Spleen (tissue), 13 donors: ENCODE measurements at places on chromosomes 2 and 18.

- peaks cover 99% of the 10 kb centered on the region for H3K27me3 ChIP-seq
- no peaks in the 10 kb centered on the region for H3K36me3 ChIP-seq
- DNase-seq = no peak
- no peak overlapping the region for H3K4me3 ChIP-seq
These were observed 1.3 kb upstream of the RAX start for GRCh38 chr18:59274533-59274928.

DNA sequence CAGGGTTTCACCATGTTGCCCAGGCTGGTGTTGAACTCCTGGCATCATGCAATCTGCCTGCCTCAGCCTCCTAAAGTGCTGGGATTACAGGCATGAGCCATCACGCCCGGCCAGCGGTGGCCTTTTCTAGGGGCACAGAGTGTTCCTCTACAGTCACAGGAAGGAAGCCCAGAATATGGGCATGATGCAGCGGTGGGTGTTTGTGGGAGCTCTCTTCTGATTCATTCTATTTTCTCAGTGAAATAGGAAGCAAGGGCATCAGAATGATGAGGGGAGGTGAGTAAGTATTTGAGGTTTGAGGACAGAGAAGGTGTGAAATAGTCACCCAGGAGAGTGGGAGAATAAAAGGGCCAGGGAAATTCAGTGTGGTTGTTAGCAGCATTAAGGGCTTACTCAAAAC lies 70.3 kb upstream of the PSME4 start:
- no peak overlapping the region for H3K27ac ChIP-seq
- no peaks in the 10 kb centered on the region for H3K4me1 ChIP-seq
- no peak overlapping the region for H3K4me3 ChIP-seq
- peak; percentile 75 for DNase-seq
- H3K36me3 ChIP-seq = peaks cover 21% of the 10 kb centered on the region
- no peaks in the 10 kb centered on the region for H3K27me3 ChIP-seq

- H3K4me1 ChIP-seq = no peaks in the 10 kb centered on the region
- no peak overlapping the region for H3K4me3 ChIP-seq
- DNase-seq = no peak
- no peak overlapping the region for H3K27ac ChIP-seq
- no peaks in the 10 kb centered on the region for H3K27me3 ChIP-seq
These were observed 138.1 kb downstream of the DTNA start for GRCh38 chr18:34848156-34848555.

DNA sequence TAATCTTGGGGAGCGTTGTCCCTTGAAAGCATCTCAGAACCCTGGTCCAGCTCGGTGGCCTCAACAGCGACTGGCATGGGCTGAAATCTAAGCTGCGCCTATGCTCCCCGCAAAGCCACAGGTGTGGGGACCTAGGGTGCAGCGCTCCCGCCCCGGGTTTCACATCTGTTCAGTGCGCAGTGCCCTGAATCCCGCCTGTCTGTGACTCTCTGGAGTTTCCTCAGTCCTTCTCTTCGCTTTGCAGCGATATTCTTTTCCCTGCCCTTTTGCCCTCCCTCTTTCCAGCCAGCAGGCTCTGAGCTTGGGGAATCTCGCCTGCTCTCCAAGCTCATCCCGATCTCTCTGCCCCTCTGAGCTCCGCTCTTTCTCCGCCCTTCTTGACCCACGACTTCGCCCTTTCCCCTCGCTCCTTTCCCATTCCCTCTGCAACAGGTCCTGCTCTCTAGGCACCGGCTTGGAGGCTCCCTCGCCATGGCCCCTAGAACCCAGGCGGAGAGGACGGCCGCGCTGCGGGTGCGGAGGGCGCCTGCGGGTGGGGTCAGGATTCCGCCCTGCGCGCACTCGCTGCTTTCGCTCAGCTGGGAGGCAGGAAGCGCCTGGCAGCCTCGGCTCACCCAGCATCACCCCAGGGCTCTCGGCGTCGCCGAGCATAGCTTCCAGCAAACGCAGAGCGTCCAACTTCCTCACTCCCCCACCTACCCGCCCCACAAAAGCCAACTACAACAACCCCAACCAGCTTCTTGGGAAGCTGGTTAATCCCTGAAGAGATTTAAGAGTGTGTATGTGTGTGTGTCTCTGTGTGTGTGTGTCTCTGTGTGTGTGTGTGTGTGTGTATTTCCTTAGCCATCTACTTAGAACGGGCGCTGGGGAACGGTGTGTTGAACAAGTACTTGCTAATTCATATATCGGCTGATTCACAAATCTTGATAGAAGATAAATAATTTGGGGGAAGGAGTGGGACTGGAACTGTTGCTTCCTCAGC lies 1.1 kb downstream of the GRP start:
- H3K27me3 ChIP-seq = peaks cover 28% of the 10 kb centered on the region
- no peak overlapping the region for H3K27ac ChIP-seq
- H3K4me3 ChIP-seq = no peak overlapping the region
- peaks cover 17% of the 10 kb centered on the region for H3K4me1 ChIP-seq
- H3K36me3 ChIP-seq = no peaks in the 10 kb centered on the region

- no peak for DNase-seq
- H3K27ac ChIP-seq = no peak overlapping the region
- no peaks in the 10 kb centered on the region for H3K27me3 ChIP-seq
These were observed 64.9 kb downstream of the EVA1A start for GRCh38 chr2:75495862-75496261.
